Lower leg skin (tissue), 4 donors: ENCODE measurements at places on chromosomes 11 and 22. TPM values are rescaled to one million over a fixed set of nuclear protein-coding genes. Genes with fewer than 3 reads are reported as not detected.

Gene XKR3
- total RNA-seq, result not detected

Gene PHOX2A
- not detected for total RNA-seq

Gene KIRREL3
- total RNA-seq, result not detected

GRCh38 chr11:62418733-62419132 lies at the start of gene SCGB1A1:
TSS of gene SCGB1A1 (plus strand) at chr11:62419033. CDS start at chr11:62419096, 63 bp downstream.
- DNase-seq, result no peak

- DNase-seq, result no peak
Observed at GRCh38 chr11:65559951-65560537, 1.9 kb upstream of the LTBP3 start.

DNA sequence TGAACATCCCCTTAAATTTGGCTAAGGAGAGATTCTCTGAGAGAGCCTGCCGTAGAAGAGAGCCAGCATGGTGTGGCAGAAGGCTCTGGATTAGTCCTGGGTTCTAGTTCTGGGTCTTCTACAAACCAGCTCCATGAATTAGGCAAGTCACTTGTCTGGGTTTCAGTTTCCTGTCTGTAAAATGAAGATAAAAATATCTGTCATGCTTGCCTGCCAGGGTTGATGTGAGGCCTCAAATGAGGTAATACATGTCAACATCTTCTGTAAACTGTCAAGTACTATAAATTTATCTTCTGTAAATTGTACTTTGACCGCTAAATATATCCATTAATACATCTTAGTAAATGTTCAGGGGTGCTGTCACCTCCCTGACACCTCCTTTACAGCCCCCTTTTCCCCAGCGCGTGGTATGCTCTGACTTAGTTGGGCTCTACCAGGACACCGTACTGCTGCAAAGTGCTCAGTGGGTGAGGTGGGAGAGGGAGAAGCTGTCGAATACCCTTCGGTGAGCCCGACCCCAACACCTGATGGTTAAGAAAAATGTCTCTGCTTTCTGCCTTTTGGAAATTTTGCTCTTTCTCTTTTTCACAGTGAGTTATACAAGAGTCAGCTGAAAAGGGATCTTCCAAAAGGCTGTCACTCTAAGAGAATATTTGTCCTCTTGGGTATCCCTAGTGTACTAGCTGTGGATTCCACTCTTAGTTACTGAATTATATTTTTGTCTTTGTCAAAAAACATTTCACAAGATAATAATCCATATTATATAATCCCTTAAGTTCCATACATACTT lies 15.0 kb downstream of the RBX1 start:
- peak; percentile 37 for DNase-seq

DNA sequence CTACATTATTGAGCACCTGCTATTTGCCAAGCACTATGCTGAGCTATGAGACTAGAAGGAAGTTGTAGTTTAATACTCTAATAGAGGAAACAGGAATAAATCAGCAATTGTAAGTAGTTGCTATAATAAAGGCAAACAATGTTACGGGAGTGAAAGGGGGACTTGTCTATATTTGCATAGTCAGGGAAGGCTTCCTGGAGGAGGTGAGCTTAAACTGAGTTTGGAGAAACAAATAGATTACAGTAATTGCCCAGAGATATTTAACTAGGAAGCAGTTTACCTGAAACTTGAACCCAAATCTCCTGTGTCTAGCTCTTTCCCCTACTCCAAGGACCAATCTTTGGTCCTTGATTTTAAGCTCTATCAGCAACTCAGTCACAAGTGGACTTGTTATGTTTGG lies 2.1 kb upstream of the ENTHD1 start:
- no peak for DNase-seq

DNA sequence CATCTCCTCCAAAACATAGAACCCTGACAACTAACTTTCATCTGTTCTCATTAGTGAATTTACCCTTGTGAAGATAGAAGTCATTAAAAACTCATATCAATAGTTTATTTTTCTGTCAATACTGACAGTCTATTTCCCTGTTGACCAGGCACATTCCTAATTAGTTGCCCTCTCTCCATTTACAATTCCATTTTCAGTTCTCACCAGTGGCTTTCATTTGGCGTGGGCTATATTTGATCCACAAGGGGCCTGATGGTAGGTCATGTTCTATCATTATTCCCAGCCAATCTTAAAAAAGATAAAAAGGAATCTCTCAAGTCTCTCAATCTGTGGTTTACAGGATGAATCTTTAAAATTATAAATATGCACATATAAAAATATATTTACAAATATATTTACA lies 3.9 kb upstream of the AKIP1 start:
- no peak for DNase-seq
